ENCODE measurements at places on chromosomes 7 and 10.

DNA sequence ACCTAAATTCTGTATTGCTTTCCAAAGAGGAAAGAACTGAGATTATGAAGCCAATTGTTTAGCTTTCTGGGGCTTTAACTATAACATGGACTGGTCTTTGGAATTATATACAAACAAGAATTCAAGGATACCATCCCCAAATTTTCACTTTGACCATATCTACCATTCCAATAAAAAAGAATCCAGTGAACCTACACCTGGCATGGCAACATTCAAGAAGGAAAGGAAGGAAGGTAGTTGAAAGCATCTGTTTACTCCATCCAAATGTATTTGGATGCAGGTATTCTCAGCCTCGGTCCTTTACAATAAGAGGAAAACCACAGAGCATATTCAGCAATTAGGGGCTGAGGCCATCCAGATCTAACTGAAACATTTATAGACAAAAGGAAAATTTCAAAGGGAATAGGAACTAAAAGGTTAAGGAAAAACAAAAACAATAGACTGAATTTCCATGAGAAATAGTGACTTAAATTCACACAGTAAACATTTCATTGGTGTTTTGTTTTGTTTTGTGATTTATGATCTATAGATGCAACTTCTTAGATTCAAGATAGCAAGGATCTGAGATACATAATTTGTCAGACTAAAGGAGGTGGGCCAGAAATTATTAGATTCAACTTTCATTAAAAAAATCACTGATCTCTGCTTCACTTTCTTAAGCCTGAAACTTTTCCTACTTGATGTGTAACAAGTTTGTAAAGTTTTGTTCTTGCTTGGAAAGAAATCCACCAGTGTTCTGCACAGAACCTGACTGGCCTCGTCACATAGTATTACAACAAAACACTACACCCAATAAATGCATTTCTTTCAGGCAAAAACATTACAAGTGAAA, 12.7 kb downstream of the SKIDA1 start:
- no peak for DNase-seq

GRCh38 chr7:37494926-37495325, 46.3 kb upstream of the ELMO1 start:
- no peak for DNase-seq

GRCh38 chr10:124917428-124918190, 24.3 kb upstream of the ZRANB1 start:
- no peak for DNase-seq

- no peak for DNase-seq
Observed at GRCh38 chr10:29862923-29863614, 196.3 kb downstream of the JCAD start.

Measured in NCI-H524 (cell line).